ENCODE measurements at places on chromosomes 1 and 21.
A peak's percentile ranks its signal among the peaks of the same experiment; 100 is the strongest.

DNA sequence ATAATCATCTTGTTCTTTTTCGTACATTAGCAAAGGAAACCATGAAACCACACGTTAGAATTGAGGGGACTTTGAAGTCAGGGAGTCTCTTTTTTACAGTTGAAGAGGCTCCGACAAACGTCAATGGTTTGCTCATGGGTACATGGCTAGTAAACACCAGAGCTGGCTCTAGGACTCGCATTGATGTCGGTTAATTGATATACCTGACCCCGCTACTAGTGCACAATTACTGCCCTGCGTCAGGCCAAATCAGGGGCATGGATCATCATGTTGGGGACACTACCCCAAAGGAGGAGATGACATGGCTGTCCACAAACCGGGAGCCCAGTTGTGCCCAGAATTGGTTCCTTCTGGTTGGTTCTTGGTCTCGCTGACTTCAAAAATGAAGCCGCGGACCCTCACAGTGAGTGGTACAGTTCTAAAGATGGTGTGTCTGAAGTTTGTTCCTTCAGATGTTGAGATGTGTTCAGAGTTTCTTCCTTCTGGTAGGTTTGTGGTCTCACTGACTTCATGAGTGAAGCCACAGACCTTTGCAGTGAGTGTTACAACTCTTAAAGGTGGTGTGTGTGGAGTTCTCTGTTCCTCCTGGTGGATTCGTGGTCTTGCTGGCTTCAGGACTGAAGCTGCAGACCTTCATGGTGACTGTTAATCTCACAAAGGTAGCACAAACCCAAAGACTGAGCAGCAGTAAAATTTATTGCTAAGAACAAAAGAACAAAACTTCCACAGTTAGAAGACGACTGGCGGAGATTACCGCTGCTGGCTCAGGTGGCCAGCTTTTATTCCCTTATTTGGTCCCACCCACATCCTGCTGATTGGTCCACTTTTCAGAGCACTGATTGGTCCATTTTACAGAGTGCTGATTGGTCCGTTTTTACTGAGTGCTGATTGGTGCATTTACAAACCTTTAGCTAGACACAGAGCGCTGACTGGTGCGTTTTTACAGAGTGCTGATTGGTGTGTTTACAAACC is 126.9 kb upstream of the ERRFI1 start:
- peak; percentile 22 for DNase-seq

DNA sequence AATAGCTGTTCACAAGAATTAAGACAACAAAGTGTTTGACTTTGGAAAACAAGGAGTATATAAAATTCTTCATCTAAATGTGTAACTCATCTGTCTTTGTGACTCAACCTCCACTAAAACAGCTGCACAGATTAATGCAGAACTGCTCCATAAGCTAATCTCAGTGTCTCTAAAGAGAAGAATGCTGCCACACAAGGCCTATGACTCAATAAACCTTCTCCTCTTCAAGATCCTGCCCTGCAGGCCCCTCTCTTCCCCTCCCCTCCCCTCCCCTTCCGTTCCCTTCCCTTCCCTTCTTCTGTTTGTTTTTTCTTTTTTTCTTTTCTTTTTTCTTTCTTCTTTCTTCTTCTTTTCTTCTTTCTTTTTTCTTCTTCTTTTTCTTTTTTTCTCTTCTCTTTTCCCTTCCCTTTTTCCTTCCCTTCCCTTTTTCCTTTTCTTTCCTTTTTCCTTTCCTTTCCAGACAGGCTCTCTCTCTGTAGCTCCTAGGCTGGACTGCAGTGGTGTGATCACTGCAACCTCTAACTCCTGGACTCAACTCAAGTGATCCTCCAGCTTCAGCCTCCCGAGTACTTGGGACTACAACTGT is 1052.8 kb downstream of the BRINP3 start:
- DNase-seq, result no peak

DNA sequence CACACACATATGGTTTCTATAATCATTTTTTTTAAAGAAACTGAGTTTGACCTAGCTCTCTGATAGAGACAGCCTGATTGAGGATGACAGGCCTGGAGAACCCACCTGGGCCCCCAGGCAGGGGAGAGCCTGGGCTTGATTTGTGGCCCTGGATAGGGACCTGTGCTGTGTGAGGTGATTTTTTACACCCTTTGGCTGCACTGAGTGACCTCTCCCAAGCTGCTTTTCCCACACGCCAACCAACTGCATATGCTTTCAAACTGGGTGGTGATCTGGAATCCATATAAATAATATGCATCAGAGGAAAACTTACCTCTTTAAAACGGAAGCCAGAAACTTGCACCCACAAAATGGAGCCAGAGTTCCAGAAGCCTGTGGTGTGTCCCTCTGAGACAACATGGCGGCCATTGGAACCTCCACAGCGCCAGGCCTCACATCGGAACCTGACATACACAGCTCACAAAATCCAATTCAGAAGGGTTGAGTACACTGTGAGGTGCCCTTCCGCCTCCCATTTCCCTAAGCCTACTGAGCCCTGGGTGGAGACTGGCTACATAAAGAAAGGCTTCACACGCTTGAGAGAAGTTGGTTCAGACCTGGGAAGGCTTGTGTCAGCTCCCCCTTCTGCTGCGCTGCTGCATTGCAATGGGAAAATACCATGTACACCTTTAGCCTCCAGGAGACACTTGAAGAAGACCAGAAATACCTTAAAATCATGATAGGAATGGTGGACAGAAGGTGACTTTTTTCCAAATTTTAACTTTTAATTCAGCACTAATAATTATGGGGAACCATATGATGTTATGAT is 160.7 kb downstream of the HHIPL2 start:
- DNase-seq, result no peak

- DNase-seq, result no peak
Measured at GRCh38 chr1:232655028-232655745, 25.3 kb upstream of the SIPA1L2 start.

DNA sequence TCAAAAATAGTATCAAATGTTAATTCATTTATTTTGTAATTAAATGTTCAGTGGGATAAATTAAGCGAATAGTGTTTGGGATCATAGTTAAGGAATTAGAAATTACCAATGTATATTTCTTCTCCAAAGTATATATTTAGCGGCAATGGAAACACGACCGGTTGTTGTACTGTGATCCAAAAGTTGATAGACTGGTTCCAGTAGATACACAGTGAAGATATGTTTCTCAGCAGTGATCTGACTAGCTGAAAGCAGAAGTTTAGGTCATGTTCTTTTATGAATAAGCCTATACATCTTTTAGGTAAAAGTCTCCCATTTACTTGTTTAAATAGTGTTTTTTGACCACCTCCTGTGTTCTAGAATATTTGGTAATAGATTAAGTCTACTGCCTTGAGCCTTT is 8.8 kb downstream of the USP16 start:
- DNase-seq, result no peak

GRCh38 chr1:20058531-20058930 is 11.5 kb upstream of the PLA2G5 start:
- no peak for DNase-seq

DNA sequence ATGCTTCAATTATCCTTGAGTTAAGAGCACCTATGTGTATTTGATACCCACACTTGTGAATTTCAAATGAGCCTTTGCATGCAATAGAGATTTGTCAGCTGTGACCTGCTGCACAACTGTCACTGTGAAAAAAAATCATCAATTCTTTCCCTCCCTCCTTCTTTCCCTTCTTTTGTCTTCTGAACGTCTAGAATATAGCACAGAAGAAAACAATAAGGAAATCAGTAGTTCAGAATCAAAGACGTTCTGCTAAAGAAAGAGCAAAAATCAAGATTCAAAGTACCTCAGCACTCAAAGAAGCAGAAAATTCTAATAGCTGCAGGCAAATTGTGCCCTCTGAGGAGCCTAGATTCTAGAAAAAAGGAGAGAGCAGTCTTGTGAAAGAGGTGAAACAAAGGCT is 1.7 kb upstream of the FMN2 start:
- no peak for DNase-seq

DNA sequence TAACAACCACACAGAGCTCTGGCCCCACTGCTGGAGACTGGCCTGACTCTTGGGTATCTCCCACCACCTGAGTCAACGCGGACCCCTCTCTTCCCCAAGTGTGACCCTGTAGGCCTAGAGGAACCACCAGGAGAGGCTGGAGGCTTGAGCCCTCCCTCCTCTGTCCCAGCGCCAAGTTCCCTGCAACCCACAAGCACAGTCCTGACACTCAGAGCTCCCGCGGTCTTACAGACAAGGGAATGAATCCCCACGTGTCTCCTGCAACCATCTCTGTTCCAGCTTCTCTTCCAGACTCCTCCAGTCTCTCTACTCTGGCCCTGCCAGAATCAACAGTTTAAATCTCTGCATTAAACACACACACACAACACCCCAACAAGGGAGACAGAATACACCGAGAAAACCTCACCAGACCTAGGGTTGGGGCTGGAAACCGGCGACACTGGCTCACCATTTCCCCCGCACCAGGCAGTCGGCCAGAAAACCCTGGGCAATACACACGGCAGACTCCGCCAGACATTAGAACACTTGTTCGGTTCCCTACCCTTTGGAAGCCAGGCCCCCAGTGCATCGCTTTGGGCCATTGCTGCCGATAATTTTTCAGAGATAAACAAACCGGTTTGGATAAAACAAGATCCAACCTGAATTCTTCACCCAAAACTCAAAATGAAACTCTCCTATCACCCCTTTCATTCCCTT is 21.7 kb downstream of the CASZ1 start:
- DNase-seq, result peak; percentile 59

DNA sequence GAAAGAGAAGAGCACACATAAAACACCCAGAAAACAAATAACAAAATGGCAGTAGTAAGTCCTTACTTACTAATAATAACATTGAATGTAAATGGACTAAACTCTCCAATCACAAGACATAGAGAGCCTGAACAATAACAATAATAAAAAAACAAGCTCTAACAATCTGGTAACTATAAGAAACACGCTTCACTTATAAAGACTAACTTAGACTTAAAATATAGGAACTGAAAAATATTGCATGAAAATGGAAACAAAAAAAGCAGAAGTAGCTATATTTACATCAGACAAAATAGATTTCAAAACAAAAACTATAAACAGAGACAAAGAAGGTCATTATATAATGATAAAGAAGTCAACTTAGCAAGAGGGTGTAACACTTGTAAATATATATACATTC is 83.1 kb upstream of the LYPLAL1 start:
- DNase-seq, result no peak

- peak; percentile 88 for DNase-seq
Measured at GRCh38 chr1:203327684-203328457, 22.6 kb downstream of the BTG2 start.

- DNase-seq, result no peak
Measured at GRCh38 chr1:64150729-64151230, 52.6 kb upstream of the UBE2U start.

DNA sequence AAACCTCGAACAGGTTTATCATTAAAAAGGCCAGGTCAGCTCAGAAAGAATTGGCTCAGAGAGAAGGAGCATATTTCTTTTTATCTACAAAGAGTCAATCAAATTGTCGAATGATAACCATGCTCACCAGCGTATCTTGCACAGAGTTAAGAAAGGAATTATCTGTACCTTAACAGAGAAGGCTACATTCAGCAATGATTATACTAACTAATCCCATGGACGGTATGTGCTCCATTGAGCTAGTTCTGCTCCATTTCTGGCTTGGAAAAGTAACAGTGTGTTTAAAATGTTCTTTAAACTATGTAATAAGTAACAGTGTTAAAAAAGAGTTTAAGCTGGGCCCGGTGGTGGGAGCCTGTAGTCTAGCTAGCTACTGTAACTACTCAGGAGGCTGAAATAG is 4.2 kb downstream of the UBR4 start:
- no peak for DNase-seq

DNA sequence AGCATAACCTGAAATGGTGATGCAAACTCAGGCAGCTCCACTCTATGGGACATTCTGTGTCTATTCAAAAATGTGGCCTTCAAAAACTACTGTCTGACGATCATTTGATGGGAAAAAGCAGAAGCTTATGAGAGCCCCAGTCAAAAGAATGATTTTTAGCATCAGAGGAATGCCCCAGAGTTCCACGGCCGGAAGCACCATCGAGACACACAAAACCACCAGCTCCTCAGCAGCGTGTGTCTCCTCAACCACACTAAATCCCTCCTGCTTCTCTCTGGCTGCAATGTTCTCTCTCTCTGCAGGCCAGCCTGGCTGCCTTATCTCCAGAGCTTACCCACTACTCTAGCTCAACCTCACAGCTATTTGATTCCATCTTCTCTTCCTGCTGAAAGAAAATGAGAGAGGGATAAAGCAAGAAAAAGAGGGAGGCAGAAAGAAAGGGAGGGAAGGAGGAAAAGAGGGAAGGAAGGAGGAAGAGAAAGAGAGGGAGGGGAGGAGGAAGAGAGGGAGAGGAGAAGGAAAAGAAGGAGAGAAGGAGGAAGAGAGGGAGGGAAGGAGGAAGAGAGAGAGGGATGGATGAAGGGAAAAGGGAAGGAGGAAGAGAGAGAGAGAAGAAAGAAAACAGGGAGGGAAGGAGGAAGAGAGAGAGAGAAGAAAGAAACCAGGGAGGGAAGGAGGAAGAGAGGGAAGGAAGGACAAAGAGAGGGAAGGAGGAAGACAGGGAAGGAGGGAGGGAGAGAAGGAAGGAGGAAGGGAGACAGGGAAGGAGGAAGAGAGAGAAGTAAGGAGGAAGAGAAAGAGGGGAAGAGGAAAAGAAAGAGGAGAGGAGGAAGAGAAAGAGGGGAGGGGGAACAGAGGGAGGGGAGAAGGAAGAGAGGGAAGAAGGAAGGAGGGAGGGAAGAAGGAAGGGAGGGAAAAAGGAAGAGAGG is 33.5 kb upstream of the LAPTM5 start:
- no peak for DNase-seq

All from stomach (tissue), 19 donors.